ENCODE measurements at places on chromosomes 16 and 17.

DNA sequence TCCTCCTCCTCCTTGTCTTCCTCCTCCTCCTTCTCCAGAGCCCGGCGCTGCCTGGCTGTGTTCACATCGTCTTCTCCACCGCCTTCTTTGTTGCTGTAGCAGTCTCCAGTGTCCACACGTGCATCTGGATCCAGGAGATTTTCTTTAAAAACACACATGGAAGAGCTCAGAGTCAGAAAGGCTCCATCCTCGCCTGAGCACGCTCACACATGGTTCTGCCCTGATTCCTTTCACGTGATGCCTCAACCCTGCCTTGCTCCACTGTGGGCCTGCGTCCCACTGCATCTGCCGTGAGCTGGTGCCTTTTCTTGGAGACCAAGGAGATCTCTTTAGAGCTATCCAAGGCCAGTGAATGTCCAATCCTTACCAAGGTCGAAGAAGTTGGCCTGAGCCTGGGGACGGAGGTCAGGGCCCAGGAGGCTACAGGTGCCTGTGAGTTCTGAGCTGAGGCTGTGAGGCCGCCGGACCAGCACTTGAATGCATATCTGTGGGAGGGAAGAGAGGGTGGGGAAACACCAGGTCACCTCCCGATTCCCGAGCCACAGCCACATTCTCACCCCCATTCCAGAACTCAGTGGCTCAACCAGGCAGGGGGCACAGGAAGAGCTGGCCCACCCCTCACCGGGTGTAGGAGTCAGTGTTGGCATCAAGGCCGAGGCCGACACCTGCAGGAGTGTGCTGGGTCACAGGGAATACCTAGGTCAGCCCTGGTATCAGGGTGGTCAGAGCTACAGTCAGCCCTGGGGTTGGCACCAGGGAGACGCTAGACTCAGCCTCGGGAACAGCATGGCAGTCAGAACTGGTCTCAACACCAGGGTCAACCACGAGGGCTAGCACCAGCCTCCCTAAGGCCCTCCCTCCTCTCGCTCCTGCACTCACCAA lies 37.6 kb downstream of the HASPIN start:
- DNase-seq: no peak

DNA sequence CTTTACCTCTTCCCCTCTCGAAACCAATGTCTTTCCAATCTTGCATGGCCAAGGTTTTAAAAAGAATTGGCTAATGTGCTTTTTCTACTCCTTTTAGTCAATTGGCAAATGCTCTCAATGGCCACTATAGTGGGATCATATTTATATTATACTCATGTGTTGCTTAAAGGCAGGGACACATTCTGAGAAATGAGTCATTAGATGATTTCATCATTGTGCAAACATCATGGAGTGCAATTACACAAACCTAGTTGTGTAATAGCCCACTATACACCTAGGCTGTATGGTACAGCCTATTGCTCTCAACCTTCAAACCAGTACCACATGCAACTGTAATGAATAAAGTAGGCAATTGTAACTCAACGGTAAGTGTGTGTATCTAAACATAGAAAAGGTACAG lies 180.9 kb downstream of the HS3ST3A1 start:
- no peak for DNase-seq

GRCh38 chr17:40297511-40297910 lies 9.8 kb downstream of the CDC6 start:
- no peak for DNase-seq

- DNase-seq: peak; percentile 35
Observed at GRCh38 chr17:47776330-47777197, 43.5 kb downstream of the TBX21 start.
